Stimulated activated CD4-positive, alpha-beta T cell treated with anti-CD3 and anti-CD28 coated beads, TNF-alpha, amount 100 ng/mL, for 1 hour (primary cell): ENCODE measurements at places on chromosomes 3 and 15.

- no peak for DNase-seq
Observed at GRCh38 chr3:106392915-106393314, 524.1 kb upstream of the CBLB start.

GRCh38 chr3:101133652-101134051, 140.4 kb upstream of the ABI3BP start:
- DNase-seq, result no peak

DNA sequence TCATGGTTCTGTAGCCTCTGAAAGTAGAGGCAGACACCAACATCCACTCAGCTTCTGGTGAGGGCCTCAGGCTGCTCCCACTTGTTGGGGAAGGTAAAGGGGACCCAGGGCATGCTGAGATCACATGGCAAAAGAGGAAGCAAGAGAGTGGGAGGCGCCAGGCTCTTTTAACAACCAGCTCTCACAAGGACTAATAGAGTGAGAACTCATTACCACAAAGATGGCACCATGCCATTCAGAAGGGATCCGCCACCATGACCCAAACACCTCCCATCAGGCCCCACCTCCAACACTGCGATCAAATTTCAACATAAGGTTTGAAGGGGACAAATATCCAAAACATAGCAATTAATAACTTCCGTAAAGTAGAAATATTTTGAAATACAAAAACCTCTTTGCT, 192.3 kb downstream of the OCA2 start:
- DNase-seq, result no peak

- DNase-seq, result no peak
Observed at GRCh38 chr3:105967117-105967516, 98.3 kb upstream of the CBLB start.

DNA sequence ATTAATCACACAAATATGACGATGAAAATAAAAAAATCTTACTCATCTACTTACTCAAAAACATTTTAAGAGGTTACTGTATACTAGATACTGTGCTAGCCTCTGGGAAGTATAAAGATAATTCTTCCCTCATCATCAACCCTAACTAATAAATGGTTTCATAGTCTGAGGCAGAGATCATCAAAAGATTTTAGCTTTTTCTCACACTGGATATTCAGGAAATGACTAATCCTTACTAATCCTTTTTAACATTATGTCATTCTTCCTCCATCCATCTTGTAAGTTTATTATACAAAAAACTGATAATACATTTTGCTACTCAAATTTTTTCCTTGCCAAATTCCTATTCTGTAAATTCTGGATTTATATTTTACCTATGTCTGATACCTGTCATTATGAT, 29.7 kb downstream of the ACAD11 start:
- DNase-seq, result no peak

DNA sequence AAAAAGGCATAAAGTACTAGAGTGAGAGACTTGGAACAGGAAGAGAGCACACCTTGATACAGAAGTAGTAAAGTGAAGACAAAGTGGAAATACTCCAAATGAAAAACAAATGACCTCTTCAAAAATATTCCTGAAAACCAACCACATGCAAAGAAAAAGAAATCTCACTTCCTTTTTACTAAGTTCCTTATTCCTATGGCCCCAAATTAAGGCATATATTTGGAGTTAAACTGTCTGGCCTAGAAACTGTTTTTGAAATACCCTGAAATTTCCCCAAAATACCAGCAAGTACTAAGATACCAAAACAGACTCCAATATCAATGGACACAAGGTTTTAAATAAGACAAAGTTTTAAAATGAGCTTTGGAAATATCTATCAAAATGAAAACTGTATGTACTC, 58.2 kb downstream of the ZNF148 start:
- DNase-seq, result no peak

DNA sequence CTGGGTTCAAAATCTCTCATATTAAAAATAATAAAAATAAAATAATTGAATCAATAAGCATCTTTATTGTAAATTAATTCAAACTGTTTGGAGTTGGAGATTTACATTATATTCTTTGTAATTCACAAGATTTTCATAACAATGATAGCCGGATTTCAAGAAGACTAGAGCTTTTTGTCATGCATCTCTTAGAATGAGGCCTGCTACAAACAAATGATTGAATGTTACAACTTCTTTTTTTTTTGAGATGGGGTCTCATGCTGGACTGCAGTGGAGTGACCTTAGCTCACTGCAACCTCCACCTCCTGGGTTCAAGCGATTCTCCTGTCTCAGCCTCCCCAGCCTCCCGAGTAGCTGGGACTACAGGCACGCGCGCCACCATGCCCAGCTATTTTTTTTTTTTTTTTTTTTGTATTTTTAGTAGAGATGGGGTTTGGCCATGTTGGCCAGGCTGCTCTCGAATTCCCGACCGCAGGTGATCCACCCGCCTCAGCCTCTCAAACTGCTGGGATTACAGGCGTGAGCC, 3.5 kb downstream of the SLTM start:
- no peak for DNase-seq

DNA sequence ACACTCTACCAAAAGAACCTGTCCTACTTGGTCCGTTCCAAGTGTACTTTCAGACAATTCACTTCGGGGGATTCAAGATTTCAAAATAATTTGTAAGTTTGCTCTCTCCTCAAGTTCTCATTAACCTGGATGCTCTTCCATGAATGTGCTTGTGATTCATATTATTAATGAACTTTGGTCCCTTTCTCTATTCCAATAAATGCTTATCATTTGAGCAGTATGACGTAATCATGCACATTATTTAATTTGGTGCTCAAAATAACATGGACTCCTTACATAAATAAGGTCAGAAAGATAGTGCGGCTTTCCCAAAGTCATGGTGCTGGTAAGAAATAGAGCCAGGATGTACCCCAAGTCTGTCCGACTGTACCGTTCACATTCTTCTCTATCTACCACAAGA, 323.2 kb upstream of the SLCO3A1 start:
- DNase-seq, result no peak
